ENCODE measurements at places on chromosomes 7 and 10.
A peak's percentile ranks its signal among the peaks of the same experiment; 100 is the strongest.

- no peaks in the 10 kb centered on the region for H3K4me1 ChIP-seq
- no peaks in the 10 kb centered on the region for H3K36me3 ChIP-seq
- H3K27me3 ChIP-seq = no peaks in the 10 kb centered on the region
- H3K4me3 ChIP-seq = no peak overlapping the region
These were observed 143.2 kb downstream of the PRKG1 start for GRCh38 chr10:51217505-51217904.

- DNase-seq = no peak
- no peak overlapping the region for H3K27ac ChIP-seq
- no peaks in the 10 kb centered on the region for H3K36me3 ChIP-seq
- H3K4me3 ChIP-seq = no peak overlapping the region
These were observed 543.2 kb upstream of the SEMA3D start for GRCh38 chr7:85730012-85730411.

- H3K4me1 ChIP-seq = no peaks in the 10 kb centered on the region
- no peak overlapping the region for H3K4me3 ChIP-seq
- H3K27ac ChIP-seq = no peak overlapping the region
- H3K36me3 ChIP-seq = no peaks in the 10 kb centered on the region
- peaks cover 10% of the 10 kb centered on the region for H3K27me3 ChIP-seq
These were observed 249.2 kb downstream of the DYNC1I1 start for GRCh38 chr7:96021568-96021967.

GRCh38 chr7:44631458-44632115 is 25.2 kb downstream of the OGDH start:
- peak; percentile 57 for DNase-seq
- peaks cover 71% of the 10 kb centered on the region for H3K36me3 ChIP-seq
- H3K4me1 ChIP-seq = peaks cover 72% of the 10 kb centered on the region
- peak overlapping the region; percentile 95 for H3K27ac ChIP-seq
- no peaks in the 10 kb centered on the region for H3K27me3 ChIP-seq
